ENCODE measurements at places on chromosomes 2 and 18.

DNA sequence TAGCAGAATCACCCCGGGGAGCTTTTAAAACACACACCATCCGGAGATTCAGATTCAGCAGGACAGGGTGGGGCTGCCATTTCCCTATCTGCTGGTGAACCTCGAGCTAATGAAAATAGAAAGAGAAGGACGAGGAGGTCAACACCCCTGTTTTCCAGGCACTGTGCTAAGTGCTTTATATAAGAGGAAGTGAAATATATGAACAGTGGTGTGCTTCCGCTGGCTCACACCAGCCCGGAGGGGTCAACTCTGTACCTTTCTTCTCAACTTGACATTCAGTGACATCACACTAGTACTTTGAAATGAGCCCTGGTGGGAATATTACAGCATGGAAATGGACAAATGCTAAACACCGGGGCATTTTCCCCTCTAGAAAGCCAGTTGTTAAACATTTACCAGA, 108.3 kb upstream of the LTBP1 start:
- DNase-seq = no peak

GRCh38 chr2:41026613-41027012, 574.7 kb upstream of the SLC8A1 start:
- DNase-seq = no peak

GRCh38 chr2:69945941-69946340, 15.5 kb downstream of the ASPRV1 start:
- no peak for DNase-seq

GRCh38 chr2:120774557-120775160, 39.0 kb downstream of the GLI2 start:
- no peak for DNase-seq

DNA sequence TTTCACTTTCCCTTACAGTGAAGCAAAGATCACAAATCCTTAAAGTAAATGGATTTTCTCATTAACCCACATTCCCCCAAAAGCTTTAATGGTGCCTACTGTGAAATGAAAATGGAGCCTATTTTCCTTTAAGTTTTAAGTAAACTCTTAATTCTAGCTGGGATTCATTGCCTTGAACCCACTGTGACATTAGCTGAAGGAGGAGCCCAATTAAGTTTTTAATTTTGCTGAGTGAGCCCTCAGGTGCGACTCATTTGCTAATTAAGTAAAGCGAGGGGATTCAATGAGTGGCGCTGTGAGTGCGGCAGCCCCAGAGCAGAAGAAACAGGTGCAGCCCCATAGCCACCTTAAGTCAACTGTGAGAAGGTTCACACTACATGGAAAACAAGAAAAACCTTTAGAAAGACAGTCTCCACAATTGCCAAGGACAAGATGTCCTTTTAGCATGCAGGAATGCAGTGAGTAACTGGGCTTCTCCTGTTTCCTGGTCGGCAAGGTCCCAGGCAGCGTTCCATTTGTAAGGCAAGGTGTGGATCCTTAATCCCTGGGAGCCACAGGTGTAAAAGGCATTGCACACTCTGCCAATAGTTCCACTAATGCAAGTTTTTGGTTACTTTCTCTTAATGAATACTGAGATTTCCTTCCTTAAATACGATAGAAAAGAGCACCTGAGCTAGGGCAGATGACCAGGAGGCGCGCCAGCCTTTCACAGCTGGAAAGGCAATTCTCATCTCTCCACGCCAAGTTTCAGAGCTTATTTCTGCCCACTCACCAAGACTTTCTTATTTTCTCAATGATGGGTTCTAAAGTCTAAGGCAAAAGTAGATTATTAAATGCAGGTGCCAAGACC, 87.7 kb downstream of the TMEM18 start:
- DNase-seq = no peak

- DNase-seq = no peak
These were observed 137.5 kb downstream of the DYM start for GRCh38 chr18:49322765-49323490.

DNA sequence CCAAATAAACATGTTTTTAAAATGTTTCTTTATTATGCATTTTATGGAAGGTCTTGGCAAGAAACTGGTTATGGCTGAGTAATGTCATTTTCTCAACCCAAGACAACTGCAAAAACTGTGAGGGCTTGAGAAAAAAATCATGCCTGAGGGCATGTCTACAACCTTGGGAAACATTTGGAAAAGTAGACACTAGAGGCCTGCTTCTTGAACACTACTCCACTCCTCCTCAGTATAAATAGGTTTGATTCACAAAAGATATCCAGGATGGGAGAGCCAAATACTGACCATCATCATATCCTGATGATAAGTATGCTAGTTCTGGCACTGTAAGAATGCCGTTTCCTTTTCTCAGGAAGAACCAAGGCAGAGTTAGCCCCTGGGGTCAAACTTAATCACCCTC, 71.1 kb downstream of the OSR1 start:
- no peak for DNase-seq

GRCh38 chr2:96340493-96341414, 5.2 kb downstream of the NCAPH start:
- no peak for DNase-seq

GRCh38 chr18:34159691-34160185, 65.0 kb downstream of the NOL4 start:
- DNase-seq = no peak

GRCh38 chr18:2994603-2995432, 18.1 kb downstream of the LPIN2 start:
- DNase-seq = no peak

GRCh38 chr2:155696571-155696970, 636.0 kb downstream of the NR4A2 start:
- DNase-seq = no peak

- DNase-seq = no peak
These were observed 16.9 kb downstream of the LCT start for GRCh38 chr2:135820003-135820618.

- no peak for DNase-seq
These were observed 33.0 kb downstream of the CMPK2 start for GRCh38 chr2:6832596-6833299.

- DNase-seq = no peak
These were observed 108.3 kb downstream of the HDAC4 start for GRCh38 chr2:239292531-239292930.

DNA sequence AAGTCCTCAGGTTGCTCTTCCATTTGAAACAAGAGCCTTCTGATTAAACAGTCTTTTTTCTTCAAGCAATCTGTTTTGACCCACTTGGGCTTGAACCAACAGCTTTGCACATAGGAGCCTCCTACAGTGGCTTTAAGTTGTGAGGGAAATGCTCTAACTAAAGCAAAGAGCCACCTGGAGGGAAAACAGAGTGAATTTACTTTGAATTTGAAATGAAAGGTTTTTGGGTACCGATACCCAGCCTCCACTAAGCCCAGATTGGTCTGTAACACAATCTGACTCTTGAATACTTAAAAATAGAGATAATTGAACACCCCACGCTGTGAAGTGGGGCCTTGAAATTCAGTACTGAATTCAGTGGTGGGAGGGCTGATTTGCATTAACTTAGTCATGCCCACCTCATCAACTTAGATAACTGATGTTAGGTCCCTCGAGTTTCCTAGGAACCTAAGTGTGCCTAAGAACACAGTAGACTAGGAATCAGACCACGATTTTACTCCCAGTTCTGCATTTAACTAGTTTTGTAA, 56.3 kb upstream of the ACVR1C start:
- no peak for DNase-seq

DNA sequence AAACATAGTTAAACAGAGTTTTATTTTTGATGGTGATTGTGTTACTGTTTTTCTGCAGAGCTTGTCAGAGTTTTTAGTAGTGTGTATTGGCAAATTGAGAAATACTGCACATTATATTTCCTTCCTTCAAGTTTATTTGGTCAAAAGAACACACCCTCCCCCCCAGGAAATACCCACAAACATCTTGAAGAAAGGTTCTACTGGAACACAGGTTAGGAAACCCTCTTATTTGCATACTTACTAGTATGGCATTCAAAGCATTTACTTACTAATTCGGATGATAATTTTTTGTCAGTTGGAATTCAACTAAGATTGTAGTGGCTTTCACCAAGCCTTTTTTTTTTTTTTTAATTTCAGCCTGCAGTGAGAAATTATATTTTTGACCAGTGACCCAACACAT, 9.1 kb downstream of the CAB39 start:
- DNase-seq = no peak

DNA sequence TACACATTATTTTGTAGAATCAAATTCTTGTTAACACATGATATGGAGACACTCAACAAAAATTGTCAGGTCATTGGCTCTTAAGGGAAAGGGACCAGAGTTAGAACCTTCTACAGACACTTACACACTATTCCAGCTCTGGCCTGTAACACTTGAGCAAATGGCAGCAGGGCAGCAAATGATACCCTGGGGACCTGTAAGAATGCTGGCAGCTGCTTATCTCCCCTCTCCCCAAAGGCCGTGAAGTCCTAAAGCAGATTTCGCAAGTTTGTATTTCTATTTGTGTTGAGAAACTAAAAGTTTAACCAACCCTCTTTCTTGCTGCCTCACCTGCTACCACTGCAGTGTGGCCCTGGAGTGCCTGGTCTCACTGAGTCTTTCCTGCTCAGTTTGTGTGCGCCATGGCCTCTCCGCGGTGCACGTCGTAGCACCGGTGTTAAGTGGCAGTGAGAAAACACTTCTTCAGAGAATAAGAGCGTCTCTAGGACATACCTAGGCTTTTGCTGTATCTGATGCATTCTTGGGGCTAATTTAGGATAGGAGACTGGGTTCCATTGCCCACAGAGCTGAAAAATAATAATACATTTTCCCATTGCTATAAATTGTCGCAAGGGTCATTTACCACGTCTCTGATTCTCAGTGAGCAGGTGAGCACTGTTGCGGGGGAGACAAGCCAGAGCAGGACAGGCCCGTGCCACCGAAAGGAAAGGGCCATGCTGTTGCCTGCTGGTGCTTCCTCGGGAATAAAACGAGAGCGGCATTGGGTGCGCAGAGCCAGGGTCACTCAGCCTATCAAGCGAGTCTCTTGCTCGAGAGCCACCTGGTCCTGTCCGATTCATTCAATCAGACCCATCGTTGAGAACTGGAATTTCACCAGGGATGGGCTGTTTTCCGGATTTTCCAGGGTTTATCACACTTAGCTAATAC, 204.9 kb downstream of the PTGR3 start:
- no peak for DNase-seq

- no peak for DNase-seq
These were observed 268.2 kb upstream of the TCF4 start for GRCh38 chr18:55856229-55856628.

GRCh38 chr2:218370410-218371063, 11.5 kb upstream of the SLC11A1 start:
- no peak for DNase-seq

DNA sequence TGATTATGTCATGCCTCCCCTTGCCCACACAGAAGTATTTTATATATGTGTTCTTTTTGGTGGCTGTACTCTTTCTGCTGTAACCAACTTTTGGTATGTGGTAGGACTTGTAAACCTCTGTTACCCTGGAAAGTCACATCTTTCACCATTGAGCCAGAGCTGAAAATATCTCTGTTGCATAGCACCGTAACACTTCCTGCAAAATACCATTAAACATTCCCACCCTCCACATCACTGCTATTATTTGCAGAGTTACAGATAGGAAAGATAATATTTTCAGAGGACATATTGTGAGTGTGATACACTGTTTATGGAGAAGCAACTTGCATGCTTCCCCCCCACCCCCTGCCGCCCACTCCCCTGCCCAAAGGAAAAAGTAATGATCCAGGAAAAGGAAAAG, 44.8 kb downstream of the CAB39 start:
- DNase-seq = no peak

DNA sequence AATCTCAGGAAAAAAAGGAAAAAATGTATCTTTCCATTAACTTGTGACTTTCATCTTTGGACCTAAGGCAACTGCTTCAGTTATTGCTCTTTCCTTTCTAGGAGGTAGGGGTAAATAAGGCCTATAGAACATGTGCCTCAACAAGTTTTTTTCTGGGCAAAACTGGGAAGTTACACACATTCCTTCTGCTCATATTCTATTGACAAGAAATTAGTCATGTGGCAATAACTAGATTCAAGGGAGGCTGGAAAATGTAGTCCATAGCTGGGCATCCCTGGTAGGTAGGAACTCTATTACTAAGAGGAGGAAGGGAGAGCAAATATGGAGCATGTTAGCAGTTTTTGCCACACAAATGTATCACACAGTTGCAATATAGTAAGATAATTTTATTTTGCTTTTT, 37.7 kb upstream of the NEMP2 start:
- no peak for DNase-seq

- DNase-seq = no peak
These were observed 50.6 kb upstream of the STAT1 start for GRCh38 chr2:191064590-191064989.
